Activated CD8-positive, alpha-beta memory T cell treated with anti-CD3 and anti-CD28 coated beads, Interleukin-2, amount 50 U/mL, for 4 hours (primary cell): ENCODE measurements at places on chromosomes 3 and 15.
A peak's percentile ranks its signal among the peaks of the same experiment; 100 is the strongest.

DNA sequence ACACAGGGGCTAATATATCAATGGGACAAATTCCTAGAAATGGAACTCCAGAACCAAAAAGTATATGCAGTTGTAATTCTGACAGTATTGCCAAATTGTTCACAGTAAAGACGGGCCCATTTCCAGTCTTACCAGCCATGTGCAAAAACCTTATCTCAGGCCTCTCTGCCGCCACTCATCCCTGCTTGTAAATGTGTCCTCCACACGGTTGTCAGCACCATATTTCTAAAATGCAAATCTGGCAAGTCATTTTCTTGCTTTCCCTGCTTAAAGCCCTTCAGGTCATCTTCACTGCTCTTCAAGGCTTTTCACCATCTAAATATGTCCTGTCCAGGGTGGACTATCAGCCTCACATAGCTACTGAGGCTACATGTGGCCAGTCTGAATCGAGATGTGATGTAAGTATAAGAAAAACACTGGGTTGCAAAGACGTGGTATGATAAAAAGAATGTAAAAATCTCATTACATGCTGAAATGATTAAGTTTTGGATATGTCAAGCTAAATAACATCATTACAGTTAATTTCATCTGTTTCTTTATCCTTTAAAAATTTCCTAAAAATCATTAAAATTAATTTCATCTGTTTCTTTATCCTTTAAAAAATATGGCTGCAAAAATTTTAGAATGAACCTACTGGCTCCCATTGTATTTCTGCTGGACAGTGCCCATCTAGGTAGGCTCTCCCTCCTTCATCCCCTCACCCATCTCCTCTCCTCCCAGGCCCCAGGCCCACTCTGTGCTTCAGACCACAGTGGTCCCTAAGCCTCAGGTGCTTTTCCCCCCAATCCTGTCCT is 980 bp downstream of the PARP9 start:
- no peak for DNase-seq

GRCh38 chr3:159727506-159727905 is 261.1 kb upstream of the IL12A start:
- no peak for DNase-seq

- no peak for DNase-seq
Measured at GRCh38 chr15:69388260-69388705, 25.9 kb upstream of the KIF23 start.

DNA sequence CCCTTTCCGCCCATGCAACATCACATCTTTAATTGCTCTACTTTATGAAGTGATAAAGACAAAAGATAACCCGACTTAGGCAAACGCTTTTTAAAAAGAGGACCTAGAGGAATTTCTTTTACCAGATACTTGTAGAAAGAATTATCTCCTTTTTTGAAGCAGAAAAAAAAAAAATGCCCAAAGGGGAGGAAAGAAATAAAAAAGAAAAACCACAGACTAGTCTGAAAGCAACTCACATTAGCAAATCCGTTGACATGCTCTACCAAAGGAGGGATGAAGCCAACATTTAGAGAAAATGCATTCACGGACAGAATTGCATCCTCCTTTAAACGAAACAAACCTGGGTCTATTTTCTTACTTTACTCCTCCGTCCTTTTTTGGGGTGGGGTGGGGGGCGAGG is 213.6 kb downstream of the MEIS2 start:
- no peak for DNase-seq

- DNase-seq: no peak
Measured at GRCh38 chr3:131036986-131037385, 10.3 kb downstream of the NEK11 start.

DNA sequence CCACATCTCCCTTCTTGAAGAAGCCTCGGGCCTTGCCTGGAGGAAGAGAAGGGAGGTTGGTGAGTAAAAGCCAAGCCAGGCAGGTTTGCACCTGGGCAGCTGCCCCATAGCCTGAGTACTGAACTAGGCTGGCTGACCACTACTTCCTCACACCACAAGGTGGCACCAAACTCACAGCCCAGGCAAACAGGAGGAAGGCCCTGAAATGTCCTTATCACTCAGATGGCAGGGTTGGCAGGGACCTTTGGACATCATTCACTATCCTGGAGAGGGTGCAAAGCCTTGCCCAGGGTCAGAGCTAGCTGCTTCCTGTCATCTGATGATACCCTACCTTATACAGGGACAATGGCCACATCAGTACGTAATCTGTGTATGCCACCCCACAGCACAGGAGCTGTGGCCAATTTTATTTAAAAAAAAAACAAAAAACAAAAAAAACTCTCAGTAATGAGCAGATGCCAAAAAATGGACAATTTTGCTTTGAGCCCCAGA is 2.2 kb upstream of the GRAMD2A start:
- peak; percentile 75 for DNase-seq

DNA sequence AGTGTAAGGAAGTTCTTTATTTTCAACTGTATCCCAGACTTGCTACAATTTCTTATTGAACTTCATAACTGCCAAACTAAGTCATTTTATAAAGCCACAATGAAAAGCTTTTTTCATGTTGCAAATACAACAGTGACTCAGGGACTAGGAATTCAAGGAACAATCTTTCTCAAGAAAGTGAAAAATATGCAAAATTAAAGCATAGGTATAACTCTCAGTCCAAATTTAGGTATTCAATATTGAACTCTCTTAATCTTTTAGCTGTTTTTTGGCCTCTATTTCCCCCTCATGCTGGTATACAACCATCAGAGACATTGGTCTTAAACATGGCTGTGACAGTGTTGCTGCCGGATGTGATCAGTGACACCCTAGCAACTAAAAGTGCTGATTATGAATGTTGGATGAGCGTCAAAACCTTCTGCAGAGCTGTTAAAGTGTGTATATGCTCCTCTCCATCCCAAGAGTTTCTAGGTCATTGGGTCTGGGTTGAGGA is 476.9 kb downstream of the ZNF385D start:
- no peak for DNase-seq

DNA sequence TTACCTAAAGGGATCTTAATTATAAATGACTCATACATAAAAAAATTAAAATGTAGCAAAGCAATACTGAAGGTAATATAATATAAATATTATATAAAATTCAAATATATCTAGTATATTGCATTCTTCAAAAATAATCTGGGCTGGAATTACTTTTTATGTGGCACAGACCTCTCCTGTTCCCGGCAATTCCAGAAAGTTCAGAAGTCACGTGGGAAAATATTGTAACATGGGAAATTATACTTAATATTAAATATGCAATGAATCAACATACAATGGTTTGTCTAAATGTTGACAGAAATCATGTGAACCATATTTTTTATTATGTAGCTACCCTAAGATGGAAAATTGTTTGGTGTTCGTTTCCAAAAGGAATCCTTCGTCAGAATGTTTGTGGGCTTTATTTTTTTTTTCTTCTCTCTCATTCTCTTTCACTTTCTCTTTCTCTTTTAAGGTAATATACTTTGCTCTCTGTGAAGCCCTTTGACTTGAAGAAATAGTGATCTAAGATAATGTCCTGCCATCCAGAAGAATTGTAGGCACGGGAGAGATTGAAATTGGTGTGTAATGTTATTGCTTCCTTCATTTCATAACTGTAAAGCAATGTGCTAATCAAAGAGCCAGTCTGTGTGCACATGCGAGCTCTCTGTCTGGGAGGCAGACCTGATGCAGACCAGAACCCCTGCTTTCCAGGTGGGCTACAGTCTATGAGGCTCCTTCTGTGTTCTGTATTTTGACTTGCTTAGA is 559.4 kb downstream of the NR2F2 start:
- no peak for DNase-seq
